Activated CD8-positive, alpha-beta memory T cell treated with anti-CD3 and anti-CD28 coated beads for 1 hour (primary cell): ENCODE measurements at places on chromosomes 5 and 9.

GRCh38 chr5:98282521-98282920 lies 490.9 kb upstream of the RGMB start:
- DNase-seq: no peak

DNA sequence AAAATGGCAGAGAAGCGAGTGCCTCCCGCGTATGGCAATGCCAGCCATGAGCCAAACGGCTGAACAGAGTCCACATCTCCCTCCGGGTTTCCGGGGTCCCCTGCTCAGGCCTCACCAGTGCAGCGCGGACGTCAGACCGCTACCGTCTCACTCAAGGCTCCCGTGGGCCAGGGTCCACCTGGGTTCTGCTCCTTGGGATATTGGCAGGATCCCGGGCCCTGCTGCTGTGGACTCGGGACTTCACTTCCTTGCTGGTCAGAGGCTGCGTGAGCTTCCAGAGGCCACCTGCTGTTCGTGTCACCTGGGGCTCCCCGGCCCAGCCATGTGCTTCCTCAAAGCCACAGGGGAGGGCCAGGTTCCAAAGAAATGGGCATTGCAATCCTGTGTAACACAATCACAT lies 38.4 kb upstream of the CLPTM1L start:
- DNase-seq: no peak

DNA sequence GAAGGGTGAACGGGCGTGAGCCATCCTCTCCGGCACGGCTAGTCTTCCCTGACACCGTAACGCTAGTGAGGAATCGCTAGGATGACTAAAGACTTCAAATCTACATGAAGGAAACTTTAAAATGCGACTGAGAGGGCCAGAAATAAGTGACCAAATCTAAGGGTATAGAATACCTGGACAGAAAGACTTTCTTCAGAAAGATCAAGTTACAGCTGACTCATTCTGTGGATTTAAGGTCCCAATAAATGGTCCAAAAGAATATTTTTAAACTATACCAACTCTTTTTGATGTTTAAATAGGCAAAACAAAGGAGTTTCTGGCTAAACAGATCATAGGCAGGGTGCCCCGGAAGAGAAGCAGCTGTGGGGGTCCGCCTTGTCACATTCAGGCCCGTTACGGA lies 38.9 kb upstream of the CEP72 start:
- DNase-seq: no peak

DNA sequence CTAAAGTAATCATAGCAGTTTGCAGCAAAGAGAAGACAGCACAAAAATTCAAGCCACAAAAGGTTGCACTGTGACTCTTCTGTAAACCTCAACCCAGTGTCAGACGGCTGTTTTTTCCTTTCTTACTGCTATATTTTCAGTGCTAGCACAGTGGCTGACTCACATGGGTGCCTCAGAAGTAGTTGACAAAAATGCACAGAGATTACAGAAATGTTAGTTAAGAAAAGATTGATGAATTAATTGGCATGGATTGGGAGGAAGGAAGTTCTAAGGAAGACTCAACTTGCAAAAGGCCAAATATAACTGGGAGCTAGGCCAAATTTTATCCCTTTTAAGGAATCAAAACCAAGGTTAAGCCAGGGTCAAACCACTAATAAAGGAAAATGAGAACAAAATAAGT lies 43.7 kb upstream of the ITGA1 start:
- DNase-seq: no peak

- DNase-seq: no peak
Measured at GRCh38 chr9:108526518-108526917, 329.3 kb downstream of the ACTL7B start.

- no peak for DNase-seq
Measured at GRCh38 chr9:3027210-3027609, 183.3 kb upstream of the PUM3 start.

- DNase-seq: no peak
Measured at GRCh38 chr5:4700871-4701270, 439.3 kb upstream of the ADAMTS16 start.

GRCh38 chr9:124266139-124266825 lies 8.5 kb downstream of the NEK6 start:
- DNase-seq: no peak

DNA sequence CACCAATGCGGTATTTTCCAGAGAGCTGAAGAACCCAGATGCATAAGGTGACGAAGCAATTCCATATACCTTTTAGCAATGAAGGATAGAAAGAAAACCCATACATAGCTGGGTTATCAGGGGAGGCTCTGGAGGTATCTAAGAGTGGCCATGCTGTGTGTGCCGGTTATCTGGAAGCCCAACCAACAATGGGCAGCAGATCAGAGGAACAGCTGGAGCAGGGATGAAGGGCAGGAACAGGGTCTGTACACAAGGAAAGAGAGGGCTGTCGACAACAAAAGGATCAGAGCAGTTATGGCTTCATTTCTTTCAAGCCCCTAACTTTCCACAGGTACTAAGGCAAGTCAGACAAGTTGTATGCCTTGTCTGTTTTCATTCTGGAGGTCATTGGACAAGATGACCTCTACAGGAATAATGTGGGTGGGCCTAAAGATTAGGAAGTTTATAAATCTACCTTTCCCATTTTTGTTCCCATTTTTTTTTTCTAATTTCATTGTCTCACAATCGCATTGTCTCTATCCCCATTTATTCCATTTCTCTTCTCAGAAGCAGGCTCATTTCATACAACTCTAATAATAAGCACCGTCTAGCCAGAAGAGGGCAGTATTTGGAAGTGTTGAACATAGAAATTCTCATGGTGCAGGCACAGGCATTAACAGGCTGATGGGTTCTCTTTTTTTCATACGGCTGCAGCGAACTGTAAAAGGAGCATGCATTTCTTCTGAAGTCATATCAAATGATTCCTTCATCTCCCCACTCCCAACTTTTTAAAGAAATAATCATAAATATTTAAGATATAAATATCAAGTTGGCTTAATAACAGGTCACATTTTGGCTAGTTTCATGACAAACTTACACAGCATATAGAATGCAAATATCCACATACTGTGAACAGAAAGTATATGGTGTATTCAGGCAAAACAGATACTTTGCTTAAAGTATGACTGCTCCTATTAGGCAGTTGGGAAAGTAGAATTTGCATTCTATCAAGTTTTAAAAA lies 63.5 kb downstream of the ZNF474 start:
- no peak for DNase-seq

DNA sequence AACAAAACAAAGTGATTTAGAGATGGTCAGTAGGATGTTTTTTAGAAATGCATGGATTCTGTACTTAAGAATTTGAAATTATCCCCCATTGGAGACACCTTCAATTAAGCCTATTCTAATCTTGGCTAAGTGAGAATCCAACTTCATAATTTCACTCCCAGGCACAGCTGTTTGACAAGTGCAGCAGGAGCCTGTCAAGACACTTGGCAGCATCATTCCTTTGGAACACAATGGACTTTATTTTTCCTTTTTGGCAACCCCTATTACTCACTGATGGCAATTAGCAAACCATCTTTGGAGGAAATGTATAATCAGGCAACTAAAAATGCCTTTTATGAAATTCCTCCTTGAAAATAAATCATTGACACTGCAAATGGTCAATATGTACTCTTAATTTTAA lies 194.7 kb downstream of the GLIS3 start:
- no peak for DNase-seq
